ENCODE measurements at places on chromosomes 11 and 22.

DNA sequence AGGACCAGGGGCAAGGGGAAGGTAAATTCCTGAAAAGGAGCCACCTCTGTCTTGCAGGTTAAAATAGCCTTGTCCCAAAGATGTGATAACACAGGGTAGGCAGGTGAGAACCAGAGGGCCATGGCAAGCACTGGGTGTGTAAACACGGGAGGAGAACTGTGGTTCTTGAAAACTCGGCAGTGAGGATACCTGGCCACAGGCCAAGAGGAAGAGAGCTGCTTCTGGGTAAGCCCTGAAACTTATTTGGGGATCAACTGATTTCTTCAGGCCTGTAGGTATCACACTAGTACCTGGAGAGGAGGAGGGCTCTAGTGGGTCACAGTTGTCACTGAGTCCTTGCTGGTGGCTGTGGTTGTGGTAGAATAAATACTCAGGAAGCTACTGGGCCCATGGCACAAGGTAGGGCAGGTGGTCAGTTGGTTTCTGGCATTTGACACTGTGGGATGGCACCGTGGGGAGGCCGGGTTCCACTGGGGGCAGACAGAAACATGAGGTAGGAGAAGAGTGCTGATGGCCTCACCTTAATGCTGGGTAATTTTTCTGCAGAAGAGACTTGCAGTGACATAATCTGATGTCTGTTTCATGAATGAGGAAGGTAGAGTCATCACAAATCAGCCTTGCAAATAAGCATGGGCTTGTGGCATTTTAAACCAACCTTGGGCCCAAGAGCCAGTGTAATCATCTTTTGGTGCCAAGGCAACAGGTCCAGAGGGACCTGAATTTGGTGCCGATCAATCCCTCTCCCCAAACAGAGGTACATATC lies 22.0 kb downstream of the AMPD3 start:
- DNase-seq, result no peak

GRCh38 chr22:40400159-40400558 lies 29.8 kb downstream of the SGSM3 start:
- DNase-seq, result no peak

DNA sequence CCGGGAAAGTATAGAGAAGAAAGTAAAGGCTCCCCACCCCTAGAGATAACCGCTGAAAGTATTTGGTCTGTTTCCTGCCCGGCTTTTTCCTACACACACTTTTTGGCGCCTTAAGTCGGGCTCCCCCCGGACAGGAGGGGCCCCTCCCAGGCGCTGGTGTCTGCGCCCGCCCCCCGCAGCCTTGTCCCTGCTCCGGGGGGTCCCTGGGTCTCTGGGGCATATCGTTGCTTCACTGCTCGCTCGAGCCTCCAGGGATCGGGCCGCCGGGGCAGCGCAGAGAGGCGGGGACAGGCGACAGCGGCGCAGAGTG lies 928 bp upstream of the CRACR2B start:
- DNase-seq, result no peak

DNA sequence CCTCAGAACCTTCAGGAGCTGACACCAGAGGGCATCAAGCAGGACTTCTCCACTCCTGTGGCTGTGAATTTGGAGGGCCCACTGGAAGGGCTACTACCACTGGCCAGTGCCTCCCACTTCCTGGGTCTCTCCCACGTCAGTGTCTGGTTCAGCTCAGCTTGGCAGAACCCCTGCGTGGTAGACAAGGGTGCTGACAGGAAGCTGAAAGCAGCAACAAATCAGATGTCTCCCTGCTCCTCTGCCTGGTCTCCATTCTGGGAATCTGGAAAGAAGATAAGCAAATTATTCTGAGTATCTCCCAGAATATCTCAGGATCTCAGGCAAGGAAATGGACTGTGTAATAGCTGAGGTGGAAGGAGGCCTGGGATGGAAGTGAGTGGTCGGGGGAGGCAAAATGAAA lies 61.5 kb downstream of the TMPRSS5 start:
- DNase-seq, result no peak

DNA sequence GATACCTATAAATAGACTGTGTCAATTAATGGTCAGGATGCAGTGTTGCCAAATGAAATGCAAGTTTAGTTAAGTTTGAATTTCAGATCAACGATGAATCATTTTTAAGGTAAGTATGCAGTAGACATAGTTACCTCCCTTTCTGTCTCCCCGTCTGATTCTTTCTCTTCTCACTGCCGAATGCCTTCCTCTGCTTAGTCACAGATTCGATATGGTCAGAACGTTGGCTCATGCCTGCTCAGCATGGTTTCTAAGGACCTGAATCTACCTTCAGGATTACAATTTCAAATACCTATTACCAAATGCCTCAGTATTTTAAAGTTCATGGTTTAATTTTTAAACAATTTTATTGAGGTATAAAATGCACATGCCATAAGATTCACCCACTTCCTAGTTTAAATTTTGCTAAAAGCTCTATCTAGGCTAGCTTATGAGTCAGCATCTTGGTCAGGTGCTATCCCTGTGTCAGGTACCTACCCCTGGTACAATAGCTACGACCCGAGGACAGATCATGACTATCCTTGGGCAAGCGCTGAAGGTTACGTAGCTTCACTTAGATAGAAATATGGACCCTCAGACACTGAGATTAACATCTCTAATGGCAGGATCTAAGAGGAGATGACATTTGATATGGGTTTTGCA lies 78.2 kb upstream of the SPON1 start:
- DNase-seq, result no peak

DNA sequence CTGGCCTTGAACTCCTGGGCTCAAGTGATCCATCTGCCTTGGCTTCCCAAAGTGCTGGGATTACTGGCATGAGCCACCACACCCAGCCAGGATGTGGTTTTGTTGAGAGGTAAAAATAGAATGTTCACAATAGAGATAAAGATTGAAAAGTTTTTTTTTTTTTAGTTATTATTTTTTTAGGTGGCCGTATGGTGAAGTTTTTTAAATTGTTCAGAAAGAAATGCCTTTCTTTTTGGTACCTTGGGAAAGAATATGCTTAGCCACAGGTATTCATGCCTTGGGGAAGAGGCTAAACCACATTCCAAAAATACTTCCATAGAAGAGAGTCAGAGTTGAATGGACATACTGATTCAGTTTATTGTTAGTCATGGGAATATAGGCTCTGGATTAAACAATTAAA lies 143.4 kb downstream of the C11orf91 start:
- no peak for DNase-seq

DNA sequence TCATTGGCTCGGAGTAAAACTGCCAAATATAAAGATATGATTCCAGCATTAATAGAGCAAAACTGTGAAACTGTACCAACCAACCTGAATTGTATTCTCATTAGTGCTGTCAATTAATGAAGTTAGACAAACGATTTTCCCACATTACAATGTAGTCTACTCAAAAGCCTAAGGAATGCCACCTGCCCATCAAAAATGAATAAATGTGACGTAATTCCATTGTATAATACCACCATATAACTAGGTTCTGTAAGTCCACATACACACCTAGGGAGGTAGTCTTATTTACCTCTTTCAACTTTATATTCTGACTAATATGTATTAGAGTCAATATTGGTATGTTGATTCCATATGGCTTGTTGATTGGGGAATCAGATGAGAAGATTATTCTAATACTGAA lies 76.2 kb downstream of the FAM76B start:
- no peak for DNase-seq

- DNase-seq, result no peak
These were observed 35.3 kb upstream of the HORMAD2 start for GRCh38 chr22:30044881-30045493.
